ENCODE measurements at places on chromosomes 3 and 15. TPM values are rescaled to one million over a fixed set of nuclear protein-coding genes. Genes with fewer than 3 reads are reported as not detected.
A peak's percentile ranks its signal among the peaks of the same experiment; 100 is the strongest.

Gene EIF4E3
- 28.7 TPM for total RNA-seq

GRCh38 chr3:152160350-152161011 lies 108.2 kb upstream of the MBNL1 start:
- no peak for DNase-seq
- no peak overlapping the region for H3K27ac ChIP-seq
- H3K4me1 ChIP-seq: peaks cover 7% of the 10 kb centered on the region
- peaks cover 1% of the 10 kb centered on the region for H3K27me3 ChIP-seq
- H3K36me3 ChIP-seq: peaks cover 2% of the 10 kb centered on the region

Gene A4GNT
- not detected for total RNA-seq

- no peak for DNase-seq
- peaks cover 6% of the 10 kb centered on the region for H3K4me1 ChIP-seq
- no peak overlapping the region for H3K27ac ChIP-seq
- no peak overlapping the region for H3K4me3 ChIP-seq
- H3K27me3 ChIP-seq: peaks cover 4% of the 10 kb centered on the region
- no peaks in the 10 kb centered on the region for H3K36me3 ChIP-seq
These were observed 100.5 kb downstream of the OSBPL10 start for GRCh38 chr3:31880482-31881078.

GRCh38 chr15:48190932-48191573 lies 412 bp upstream of the CTXN2 start:
- peaks cover 6% of the 10 kb centered on the region for H3K4me1 ChIP-seq
- H3K27ac ChIP-seq: no peak overlapping the region
- H3K27me3 ChIP-seq: peaks cover 40% of the 10 kb centered on the region
- peak; percentile 71 for DNase-seq

Gene DNAJB8
- total RNA-seq: not detected

DNA sequence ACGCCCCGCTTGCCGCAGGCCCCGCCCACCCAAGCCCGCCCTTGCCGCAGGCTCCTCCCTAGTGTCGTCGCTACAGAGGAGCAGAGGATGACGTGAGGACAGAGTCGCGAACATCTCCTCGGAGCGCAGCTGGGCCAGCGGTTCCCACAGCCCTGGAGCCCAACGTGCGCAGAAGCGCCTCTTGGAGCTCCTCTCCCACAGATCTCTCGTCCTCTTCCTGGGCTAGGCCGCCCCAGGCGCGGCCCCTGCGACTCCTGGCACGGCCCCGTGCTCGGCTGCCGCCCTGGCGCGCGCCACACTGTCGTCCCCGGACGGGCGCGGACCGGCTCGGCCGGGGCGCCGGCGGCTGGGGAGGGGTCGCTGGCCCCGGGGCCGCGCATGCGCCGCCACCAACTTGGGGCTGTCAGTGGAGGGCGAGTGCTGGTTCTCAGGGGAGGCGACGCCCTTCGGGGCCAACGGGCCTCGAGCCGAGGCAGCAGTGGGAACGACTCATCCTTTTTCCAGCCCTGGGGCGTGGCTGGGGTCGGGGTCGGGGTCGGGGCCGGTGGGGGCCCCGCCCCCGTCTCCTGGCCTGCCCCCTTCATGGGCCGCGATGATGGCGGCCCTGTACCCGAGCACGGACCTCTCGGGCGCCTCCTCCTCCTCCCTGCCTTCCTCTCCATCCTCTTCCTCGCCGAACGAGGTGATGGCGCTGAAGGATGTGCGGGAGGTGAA lies at the start of gene TRPC1:
Gene TRPC1 (plus strand): TSS at position 67 of the 714 bp plus-strand sequence. CDS start 526 bp downstream, at position 593.
- peaks cover 11% of the 10 kb centered on the region for H3K4me1 ChIP-seq
- no peaks in the 10 kb centered on the region for H3K36me3 ChIP-seq
- peak within 1 kb of the TSS; percentile 87 for H3K27ac ChIP-seq
- peaks cover 37% of the 10 kb centered on the region for H3K27me3 ChIP-seq
- H3K4me3 ChIP-seq: peak within 1 kb of the TSS; percentile 82
- peak; percentile 87 for DNase-seq

GRCh38 chr3:61901986-61902385 lies 340.6 kb downstream of the PTPRG start:
- no peak overlapping the region for H3K4me3 ChIP-seq
- H3K27me3 ChIP-seq: peaks cover 8% of the 10 kb centered on the region
- no peak for DNase-seq
- H3K36me3 ChIP-seq: no peaks in the 10 kb centered on the region
- no peaks in the 10 kb centered on the region for H3K4me1 ChIP-seq
